KBM-7 (cell line): ENCODE measurements at places on chromosomes 7 and 10.

DNA sequence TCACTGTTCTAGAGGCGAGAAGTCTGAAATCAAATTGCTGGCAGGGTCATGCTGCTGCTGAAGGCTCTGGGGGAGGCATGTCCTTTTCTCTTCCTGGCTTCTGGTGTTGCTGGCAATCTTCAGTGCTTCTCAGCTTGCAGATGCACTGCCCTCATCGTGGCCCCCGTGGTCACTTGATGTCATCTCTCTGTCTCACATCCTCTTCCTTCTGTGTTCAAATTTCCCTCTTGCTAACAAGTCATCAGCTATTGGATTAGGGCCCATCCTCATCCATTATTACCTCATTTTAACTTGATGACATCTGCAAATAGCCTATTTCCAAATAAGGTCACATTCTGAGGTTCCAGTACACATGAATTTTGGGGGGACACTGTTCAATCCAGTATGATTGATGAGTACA lies 36.6 kb upstream of the SRGN start:
- DNase-seq, result no peak

DNA sequence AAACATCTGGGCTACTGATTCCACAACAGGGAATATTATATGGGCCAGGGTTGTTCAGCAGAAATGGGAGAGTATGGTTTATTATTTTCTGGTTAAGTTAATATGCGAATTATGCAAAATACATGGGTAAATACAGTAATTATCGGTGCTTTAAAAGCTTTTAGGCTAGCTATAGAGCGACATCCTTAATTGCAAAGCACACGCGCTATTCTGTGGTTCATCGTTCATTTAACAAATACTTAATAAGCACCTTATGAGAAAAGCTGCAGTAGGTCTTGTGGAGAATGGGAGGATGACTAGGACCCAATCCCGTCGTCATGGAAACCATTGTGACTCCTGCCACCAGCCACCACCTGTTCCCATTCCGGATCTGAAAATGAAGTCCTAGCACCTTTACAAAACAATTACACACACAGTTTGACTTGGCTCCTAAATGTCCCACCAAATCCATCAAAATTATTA lies 623 bp upstream of the CEP41 start:
- DNase-seq, result no peak

DNA sequence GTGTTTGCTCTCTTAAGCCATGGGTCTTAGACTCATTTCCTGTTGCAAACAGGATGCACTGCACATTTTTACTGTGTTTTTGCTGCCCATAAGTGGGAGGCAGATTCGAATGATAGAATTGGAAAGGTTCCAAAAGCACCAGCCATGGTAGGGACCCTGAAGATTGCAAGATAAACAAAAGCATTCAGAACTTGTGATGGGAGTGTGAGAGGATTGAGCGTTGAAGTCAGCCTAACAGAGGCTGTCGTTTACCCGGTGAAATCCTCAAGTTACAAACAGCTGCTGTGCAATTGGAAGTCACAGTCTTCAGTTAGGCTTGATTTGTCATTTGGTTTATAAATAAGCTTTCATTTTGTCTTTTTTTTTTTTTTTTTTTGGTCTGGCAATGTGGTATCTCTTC lies 192.7 kb upstream of the MKI67 start:
- DNase-seq, result peak; percentile 10

DNA sequence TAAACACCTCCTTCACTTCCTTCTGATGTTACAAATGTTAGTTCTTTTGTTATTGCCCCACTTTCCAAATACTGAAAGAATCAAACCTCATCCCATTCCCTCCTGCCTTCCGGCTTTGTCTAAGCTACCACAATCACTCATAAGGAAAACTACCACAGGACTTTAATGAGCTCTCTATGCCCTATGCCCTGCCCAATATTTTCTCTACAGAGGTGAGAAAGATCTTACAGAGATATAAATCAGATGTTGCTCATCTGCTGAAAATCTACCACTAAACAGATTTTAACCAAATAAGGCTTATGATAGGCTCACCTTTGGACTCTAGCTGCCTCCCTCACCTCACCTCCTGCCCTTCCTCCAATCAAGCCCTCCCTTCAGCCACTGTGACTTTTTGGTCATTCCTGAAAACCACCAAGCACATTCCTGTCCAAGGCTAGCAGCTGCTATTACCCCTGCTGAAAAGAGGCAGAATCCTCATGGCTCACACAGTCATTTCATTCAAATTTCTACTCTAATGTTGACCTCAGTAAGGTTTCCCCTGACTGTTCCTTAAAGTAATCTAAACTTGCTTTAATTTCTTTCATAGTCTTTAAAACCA lies 7.7 kb downstream of the ZNF33B start:
- no peak for DNase-seq

GRCh38 chr7:18965657-18966056 lies 151.8 kb downstream of the TWIST1 start:
- no peak for DNase-seq

- peak; percentile 50 for DNase-seq
These were observed 223.7 kb upstream of the MKLN1 start for GRCh38 chr7:131103997-131104396.

DNA sequence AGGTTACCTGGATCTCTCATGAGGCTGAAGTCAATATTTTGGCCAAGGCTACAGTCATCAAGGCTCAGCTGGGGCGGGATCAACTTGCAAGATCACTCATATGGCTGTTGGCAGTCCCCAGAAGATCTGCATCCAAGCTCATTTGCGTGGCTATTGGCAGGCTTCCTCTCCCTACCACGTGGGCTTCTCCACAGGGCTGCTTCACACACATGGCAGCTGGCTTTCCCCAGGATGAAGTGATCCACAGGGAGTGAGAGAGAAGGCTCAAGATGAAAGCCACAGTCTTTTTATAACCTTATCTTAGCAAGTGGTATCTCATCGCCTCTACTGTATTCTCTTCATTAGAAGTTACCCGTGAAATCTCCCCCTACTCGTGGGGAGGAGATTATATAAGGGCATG lies 167.4 kb downstream of the TMEM26 start:
- DNase-seq, result no peak
